ENCODE measurements at places on chromosomes 13 and 19.

DNA sequence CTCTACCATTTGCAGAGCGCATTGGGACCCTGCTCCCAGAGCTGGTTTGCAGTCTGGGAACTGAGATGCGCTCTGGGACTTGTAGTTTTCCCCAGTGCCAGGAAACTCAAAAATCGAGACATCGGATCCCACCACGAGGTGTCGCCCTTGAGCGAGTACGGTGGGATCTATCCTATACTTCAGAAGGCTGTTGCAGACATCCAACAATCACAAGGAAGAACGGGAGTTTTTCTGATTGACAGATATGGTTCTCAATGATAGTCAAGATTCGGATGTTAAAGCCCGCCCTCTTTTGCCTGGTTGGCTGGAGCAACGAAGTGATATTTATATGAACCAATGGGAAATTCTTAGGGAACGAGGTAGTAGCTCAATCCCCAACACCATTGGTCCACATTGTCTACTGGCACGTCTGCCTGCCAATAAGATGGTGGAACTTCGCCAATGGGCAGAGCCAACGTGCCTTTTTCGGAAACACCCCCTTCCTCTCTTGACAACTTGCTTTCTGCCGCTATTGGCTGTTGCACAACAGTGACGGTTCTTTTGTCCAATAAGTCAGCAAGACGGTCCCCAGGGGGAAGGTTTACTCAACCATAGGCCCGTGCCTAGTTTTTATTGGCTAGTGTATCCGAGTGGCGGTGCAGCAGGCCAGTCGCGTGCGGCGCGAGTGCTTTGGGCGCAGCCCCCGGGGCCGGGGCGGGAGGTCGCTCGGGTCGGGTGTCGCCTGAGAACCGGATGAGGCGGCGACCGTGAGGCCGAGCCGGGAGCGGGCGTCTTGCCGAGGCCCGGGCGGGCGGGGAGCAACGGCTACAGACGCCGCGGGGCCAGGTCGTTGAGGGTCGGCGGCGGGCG is at the start of gene DNM2:
Gene DNM2, plus strand, starts transcription at position 724 of the 849 bp plus-strand sequence. CDS start 164 bp downstream, outside the sequence.
- DNase-seq = peak; percentile 100

GRCh38 chr13:87986639-87987250 is 315.6 kb downstream of the SLITRK5 start:
- DNase-seq = no peak

GRCh38 chr13:46321494-46322225 is 65.4 kb downstream of the RUBCNL start:
- DNase-seq = peak; percentile 67

DNA sequence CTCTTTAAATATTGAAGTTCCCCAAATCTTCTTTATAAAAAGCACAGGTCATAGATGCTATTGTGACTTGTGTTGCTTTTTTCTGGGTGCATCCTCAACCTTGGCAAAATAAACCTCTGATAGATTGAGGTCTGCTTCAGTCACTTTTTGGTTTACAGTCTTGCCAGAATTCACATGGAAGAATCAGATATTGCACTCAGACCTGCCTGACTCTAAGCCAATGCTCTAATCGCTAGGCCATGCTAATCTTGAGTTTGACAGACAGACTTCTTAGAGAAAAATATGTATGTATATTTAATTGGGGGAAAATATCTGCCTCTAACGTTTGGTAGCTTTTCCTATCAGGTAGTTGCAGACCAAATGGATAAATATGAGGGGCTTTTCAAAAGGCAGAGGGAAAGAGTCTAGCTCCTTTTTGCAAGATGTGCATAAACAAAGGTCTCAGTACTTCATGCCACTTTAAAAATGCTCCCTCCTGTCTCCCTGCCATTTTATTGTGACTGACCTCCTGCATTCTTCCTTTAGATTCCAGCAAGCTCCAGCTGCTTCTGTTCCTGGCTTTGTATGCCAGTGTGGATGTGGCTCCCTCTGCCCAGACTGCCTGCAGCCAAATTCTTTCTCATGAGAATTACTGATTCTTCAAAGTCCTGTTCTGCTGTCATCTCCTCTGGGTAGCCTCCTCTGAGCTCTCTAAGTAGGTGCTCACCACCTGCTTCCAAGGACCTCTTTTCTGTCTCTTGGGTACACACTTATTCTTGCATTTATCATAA is 42.4 kb upstream of the RFC3 start:
- no peak for DNase-seq

DNA sequence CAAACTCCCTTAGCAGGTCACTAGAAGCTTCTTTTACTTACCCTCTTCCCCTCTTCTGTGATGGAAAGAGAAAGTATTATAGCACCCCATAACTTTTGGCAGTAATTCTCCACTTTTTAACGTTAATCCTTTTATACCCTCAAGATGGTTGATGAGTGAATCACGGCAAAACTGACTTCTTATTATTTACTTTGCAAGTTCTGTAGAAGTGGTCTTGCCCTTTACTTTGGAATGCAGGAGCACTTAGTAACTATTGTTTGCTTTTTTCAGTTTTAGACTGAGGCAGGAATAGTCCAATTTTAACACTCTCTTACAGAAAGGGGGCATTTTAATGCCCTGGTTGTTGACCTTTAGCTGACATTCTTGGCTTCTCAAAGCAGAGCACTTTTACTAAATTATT is 260.1 kb downstream of the LMO7 start:
- DNase-seq = peak; percentile 8

DNA sequence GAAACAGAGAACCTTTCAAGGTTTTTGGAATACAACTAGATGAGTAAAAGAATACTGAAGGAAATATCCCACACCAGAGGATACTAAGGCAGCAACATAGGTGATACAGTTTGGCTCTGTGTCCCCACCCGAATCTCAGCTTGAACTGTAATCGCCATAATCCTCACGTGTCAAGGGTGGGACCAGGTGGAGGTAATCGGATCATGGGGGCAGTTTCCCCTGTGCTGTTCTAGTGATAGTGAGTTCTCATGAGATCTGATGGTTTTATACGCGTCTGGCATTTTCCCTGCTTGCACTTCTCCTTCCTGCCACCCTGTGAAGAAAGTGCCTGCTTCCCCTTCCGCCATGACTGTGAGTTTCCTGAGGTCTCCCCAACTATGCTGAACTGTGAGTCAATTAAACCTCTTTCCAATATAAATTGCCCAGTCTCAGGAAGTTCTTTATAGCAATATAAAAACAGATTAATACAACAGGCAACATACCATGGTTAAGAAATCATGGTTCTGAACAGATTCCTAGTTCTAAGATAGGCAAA is 97.0 kb downstream of the ABCC4 start:
- no peak for DNase-seq

- no peak for DNase-seq
Measured at GRCh38 chr19:6015841-6016545, 38.1 kb upstream of the RANBP3 start.

GRCh38 chr19:4256563-4256962 is 9.7 kb downstream of the YJU2 start:
- no peak for DNase-seq
